Breast epithelium (tissue), 4 donors: ENCODE measurements at places on chromosomes 11 and 22.
A peak's percentile ranks its signal among the peaks of the same experiment; 100 is the strongest.

DNA sequence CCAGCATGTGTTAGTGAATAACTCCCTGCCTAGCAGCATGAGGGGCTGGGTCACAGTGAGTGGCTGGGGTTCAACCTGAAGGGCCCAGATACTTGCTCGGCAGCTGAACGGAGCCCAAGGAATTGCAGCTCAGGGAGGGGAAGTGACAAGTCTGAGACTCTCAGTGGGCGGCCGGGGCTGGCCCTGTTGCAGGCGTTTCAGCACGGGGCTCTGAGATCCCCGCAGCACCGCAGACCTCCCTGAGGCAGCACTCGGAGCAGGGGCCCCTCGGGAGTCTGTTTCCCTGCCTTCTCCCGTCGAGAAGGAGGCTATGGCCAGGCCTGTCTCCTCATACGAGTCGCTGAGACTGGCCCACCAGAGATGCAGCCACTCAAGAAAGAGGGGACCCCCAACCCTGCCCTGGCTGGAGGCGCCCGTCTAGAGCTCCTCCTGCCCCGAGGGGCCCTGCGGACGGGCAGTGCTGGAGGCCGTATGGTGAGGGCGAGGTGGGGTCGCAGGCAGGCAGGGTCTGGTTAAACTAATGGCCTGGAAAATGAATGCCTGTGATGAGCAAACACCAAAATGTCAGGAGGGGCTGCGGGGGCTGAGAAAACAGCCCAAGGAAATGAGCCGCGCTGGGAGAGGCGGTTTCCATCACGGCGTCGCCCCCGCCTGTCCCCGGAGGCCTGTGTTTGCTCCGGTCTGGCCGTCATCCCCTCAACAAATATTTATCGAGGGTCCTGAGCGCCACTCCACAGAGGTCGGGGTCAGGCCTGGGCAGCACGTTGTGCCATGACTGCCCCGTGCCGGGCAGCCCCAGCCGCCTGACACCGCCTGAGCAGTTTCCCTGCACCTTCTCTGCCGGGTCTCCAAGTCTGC lies 9.3 kb downstream of the TSSC4 start:
- no peak for DNase-seq
- no peaks in the 10 kb centered on the region for H3K36me3 ChIP-seq
- peak overlapping the region; percentile 12 for H3K27ac ChIP-seq
- no peaks in the 10 kb centered on the region for H3K27me3 ChIP-seq
- H3K4me3 ChIP-seq: no peak overlapping the region

GRCh38 chr11:63858628-63859550 lies 20.0 kb downstream of the MARK2 start:
- no peaks in the 10 kb centered on the region for H3K4me1 ChIP-seq
- no peak overlapping the region for H3K4me3 ChIP-seq
- H3K27me3 ChIP-seq: no peaks in the 10 kb centered on the region
- H3K27ac ChIP-seq: peak overlapping the region; percentile 85

- H3K27ac ChIP-seq: peak within 1 kb of the TSS; percentile 90
- peak; percentile 99 for DNase-seq
- peaks cover 16% of the 10 kb centered on the region for H3K36me3 ChIP-seq
- peak within 1 kb of the TSS; percentile 82 for H3K4me3 ChIP-seq
These were observed at the start of the genes ARHGAP1 and ZNF408 for GRCh38 chr11:46700241-46701077. TSS of gene ARHGAP1 (minus strand) at chr11:46700619. CDS start at chr11:46696107, 4,512 bp downstream. TSS of gene ZNF408 (plus strand) at chr11:46701031. CDS start at chr11:46701048, 17 bp downstream.

DNA sequence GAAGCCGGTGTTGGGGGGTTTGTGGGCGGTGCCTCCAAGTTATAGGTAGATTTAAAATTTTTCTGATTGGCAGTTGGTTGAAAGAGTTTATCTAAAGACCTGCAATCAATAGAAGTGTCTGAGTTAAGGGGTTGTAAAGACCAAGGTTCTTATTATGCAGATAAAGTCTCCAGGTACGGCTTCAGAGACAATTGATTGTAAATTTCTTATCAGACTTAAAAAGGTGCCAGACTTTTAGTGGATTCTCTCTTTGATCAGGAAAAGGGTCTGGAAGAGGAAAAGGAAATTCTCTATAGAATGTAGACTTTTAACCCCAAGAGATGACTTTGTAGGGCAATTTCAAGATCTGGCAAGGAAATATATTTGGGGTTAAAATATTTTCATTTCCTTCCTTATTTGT lies 25.2 kb downstream of the CLMP start:
- DNase-seq: no peak
- H3K27me3 ChIP-seq: no peaks in the 10 kb centered on the region
- no peaks in the 10 kb centered on the region for H3K36me3 ChIP-seq
- H3K27ac ChIP-seq: no peak overlapping the region
- H3K4me1 ChIP-seq: peaks cover 1% of the 10 kb centered on the region

- peak; percentile 70 for DNase-seq
- H3K36me3 ChIP-seq: no peaks in the 10 kb centered on the region
- H3K4me1 ChIP-seq: no peaks in the 10 kb centered on the region
These were observed 3.5 kb downstream of the ESAM start for GRCh38 chr11:124758355-124759265.
